Stimulated activated CD4-positive, alpha-beta T cell treated with anti-CD3 and anti-CD28 coated beads, TNF-alpha, amount 100 ng/mL, for 1 hour (primary cell): ENCODE measurements at places on chromosomes 13 and 19.

DNA sequence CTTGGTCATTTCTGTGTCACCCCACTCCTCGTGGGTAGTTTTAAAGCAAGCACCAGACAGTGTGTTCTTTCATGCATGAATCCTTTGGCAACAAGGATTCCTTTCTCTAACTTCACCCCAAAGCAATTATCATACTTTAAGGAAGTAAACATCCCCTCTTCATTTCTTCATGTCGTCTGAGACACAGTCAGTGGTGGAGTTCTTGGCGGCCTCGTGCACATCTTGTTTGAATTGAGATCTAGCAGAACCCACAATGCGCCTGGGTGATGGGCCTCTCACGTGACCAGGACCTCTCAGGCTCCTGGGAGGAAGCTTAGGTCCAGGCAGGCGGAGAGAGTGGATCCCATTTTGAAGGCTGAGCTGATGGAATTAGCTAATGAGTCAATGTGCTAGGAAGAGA, 2.6 kb downstream of the ACSBG2 start:
- DNase-seq = no peak

DNA sequence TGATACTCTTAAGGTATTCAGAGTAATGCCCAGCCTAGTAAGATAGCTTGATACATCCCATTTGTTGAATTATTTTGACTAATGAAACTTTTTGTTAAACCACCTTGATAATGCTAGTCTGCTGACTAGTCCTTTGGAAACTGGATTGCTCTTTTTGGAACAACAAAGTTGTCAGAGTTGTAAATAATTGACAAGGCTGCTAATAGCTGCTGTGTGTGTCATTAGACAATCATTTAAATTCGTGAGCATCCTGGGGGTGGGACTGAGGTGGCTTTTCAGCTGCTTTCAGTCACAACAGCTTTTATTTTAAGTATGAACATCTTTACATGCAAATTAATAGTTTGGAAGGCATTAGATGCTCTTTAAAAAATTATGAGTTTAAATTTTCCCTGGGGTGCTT, 153.5 kb downstream of the HS6ST3 start:
- no peak for DNase-seq

DNA sequence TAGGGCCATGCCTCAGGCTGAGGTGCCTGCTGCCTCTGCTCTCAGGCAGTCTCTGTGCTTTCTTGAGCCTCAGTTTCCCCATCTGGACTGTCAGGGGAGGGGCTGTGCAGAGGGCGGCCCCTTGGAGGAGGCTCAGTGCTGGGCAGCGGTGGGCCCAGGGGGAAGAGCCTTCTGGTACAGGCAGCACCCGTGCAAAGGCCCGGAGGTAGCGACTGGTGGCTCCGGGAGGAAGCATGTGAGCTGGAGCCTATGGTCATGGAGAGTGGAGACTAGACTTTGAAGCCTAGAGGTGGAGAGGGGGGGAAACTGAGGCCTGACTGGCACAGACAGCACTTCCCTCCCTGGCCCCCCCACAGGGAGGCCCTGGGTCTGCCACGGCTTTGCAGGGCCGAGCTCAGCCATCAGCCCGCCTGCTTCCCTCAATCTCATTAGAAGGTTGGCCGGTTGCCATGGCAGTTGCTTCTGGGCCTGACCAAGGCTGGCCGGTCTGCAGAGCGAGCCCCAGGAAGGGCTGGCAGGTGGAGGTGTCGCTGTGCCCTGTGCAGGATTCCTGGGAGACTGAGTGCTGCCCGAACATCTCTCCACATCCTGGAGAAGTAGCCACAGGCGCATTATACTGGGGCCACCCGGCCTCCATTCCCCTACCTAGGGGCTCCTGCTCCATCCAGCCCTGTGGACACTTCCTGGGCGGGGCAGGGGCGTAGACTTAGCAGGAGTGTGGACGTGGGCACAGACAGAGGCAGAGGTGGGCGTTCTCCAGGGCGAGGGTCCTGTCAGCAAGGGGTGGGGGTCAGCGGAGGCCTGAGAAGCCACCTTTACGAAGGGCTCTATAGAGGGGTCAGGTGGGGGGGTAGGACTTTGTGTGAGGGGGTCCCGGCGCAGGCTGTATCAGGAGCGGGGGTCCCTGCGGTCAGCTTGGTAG, 53.2 kb downstream of the CRTC1 start:
- DNase-seq = no peak

DNA sequence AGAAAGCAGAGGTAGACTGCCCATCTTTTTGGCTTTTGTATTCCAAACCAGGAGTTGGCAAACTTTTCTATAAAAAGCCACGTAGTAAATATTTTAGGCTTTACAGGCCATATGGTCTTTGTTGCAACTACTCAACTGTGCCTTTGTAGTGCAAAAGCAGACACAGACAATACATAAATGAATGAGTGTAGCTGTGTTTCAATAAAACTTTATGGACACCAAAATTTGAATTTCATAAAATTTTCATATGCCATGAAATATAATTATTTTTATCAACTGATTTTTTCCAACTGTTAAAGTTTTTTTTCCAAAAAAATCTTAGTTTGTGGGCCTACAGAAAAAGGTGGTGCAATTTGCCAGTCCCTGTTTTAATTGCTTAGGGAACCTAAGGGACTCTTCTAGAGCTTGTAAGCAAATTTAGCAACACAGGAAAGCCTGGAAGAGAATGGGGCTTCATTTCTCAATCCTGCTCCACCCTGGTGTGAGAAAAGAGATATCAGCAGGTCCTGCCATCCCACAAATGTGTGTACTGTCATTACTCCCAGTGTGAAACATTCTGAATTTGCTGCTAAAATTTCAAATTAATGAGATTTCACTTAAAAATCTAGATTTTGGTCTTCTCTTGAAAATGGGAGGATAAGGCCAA, 194.2 kb downstream of the RGCC start:
- DNase-seq = no peak

- DNase-seq = no peak
Measured at GRCh38 chr13:25973576-25973975, 78.2 kb downstream of the SHISA2 start.

DNA sequence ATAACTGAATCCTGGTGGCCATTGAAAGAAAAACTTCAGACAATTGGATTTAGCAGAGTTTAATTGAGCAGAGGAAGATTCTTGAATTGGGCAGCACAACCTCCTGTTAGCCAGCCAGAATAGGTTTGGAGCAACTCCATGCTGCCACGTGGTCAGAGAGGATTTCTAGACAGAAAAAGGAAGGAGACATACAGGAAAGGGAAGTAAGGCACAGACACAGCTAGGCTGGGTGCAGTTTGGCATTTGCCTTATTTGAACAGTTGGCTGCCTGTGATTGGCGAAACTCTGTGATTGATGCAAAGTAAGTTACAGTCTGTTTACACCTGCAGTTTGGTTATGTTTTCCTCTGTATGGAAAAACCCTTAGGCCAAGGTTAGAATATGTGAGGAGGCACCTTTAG, 85.8 kb upstream of the SPATA13 start:
- no peak for DNase-seq

DNA sequence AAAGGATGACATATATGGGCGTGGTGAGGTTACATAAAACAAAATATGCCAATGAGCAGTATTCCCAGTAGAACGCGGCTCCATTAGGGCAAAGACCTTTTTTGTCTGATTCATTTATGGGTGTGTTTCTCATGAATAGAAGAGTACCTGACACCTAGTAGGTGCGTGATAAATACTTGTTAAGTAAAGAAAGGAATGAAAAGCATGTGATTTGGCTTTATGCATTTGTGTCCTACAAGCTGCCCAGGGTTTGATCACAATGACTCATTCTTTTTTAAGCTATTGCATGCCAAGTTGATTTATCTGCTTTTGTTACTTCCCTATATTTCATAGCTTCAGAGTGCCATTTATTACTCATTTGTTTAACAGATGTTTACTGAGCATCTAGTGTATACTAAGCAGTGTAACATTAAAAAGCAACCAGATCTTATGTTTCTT, 19.1 kb upstream of the KCTD4 start:
- DNase-seq = no peak

DNA sequence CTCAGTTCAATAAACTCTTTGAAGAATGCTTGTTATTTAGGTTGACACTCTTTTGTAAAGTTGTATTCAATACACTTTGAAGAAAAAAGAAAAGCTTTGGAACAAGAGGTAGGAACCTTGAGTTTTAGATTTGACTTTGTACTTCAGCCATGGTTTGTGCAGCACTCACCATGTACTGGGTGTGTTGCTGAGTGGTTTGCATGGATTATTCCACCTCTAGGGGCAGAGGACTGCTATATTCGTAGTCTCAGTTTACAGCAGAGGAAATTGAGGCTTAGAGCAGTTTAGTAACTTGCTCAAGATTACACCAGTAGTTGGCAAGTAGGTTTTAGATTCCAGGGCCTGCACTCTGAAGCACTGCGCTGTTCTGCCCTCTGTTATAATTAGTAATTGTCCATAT, 68.8 kb downstream of the DNAJC3 start:
- no peak for DNase-seq
